ENCODE measurements at places on chromosomes 6 and 20. TPM values are rescaled to one million over a fixed set of nuclear protein-coding genes. Genes with fewer than 3 reads are reported as not detected.

GRCh38 chr6:42970871-42971612 lies 7.9 kb downstream of the PEX6 start:
- no peaks in the 10 kb centered on the region for H3K36me3 ChIP-seq
- no peaks in the 10 kb centered on the region for H3K27me3 ChIP-seq
- H3K27ac ChIP-seq, result no peak overlapping the region
- DNase-seq, result peak; percentile 50
- H3K4me3 ChIP-seq, result no peak overlapping the region
- H3K4me1 ChIP-seq, result peaks cover 6% of the 10 kb centered on the region

- no peak overlapping the region for H3K27ac ChIP-seq
- H3K4me1 ChIP-seq, result peaks cover 41% of the 10 kb centered on the region
- peak; percentile 45 for DNase-seq
- no peaks in the 10 kb centered on the region for H3K36me3 ChIP-seq
- H3K27me3 ChIP-seq, result no peaks in the 10 kb centered on the region
Measured at GRCh38 chr6:111774346-111774703, 98.9 kb downstream of the FYN start.

The BPIFB1 gene
- not detected for total RNA-seq

The EDEM2 gene
- 34.9 TPM for total RNA-seq

DNA sequence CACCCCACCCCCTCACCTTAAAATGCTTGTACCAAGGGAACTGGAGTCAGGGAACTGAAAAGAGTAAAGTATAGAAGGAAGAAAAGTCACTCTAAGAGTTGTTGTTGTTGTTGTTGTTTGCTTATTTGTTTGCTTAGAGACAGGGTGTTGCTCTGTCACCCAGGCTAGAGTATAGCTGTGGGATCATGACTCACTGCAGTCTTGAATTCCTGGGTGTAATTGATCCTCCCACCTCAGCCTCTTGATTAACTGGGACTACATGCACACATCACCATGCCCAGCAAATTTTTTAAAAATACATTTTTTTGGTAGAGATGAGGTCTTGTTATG lies 681.6 kb upstream of the GJE1 start:
- no peaks in the 10 kb centered on the region for H3K27me3 ChIP-seq
- no peak for DNase-seq
- peaks cover 30% of the 10 kb centered on the region for H3K4me1 ChIP-seq
- peak overlapping the region; percentile 86 for H3K27ac ChIP-seq
- H3K36me3 ChIP-seq, result no peaks in the 10 kb centered on the region
- H3K4me3 ChIP-seq, result peak overlapping the region; percentile 31

DNA sequence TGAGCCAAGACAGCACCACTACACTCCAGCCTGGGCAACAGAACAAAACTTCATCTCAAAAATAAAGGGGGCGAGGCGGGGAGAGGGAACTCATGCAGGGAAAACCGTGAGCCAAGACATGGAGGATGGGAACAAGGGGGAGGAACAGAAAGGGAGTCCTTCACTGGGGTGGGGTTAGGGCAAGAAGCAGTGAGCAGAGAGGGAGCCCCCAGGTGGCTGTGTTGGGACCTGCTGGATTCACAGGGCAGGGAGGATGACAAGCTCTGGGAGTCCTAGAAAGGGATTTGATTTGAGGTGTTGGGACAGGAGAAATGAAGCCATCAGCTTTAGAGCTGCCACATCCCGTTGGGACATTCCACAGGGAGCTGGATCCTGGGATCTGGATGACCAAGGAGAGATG lies 90.6 kb upstream of the TOP1 start:
- H3K27me3 ChIP-seq, result no peaks in the 10 kb centered on the region
- H3K4me3 ChIP-seq, result no peak overlapping the region
- no peaks in the 10 kb centered on the region for H3K4me1 ChIP-seq
- DNase-seq, result no peak
- H3K36me3 ChIP-seq, result no peaks in the 10 kb centered on the region
- no peak overlapping the region for H3K27ac ChIP-seq

- no peak overlapping the region for H3K4me3 ChIP-seq
- no peak for DNase-seq
- no peak overlapping the region for H3K27ac ChIP-seq
Measured at GRCh38 chr6:170093658-170094596, 197.0 kb downstream of the DLL1 start.

The CALHM6 gene
- total RNA-seq, result not detected

The DDO gene
- total RNA-seq, result not detected

DNA sequence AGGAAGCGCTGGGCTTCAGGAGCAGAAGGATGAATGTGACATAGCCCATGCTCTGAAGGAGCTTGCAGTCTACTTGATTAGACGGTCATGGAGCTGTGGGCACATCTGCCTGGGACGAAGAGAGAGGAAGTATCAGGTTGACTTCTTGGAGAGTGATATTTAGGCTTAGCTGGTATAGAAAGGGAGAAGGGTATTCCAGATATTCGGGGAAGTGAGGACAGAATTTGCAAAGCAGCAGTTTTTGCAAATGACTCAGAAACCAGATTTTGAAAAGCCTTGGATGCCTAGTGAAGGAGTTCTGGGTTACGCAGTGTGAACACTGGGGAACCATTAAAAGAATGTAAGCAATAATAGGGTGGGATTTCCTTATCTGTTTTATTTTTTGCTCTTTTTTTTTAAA lies 60.7 kb downstream of the EYA4 start:
- H3K27ac ChIP-seq, result no peak overlapping the region
- no peak overlapping the region for H3K4me3 ChIP-seq
- H3K36me3 ChIP-seq, result no peaks in the 10 kb centered on the region
- no peak for DNase-seq
- no peaks in the 10 kb centered on the region for H3K4me1 ChIP-seq

DNA sequence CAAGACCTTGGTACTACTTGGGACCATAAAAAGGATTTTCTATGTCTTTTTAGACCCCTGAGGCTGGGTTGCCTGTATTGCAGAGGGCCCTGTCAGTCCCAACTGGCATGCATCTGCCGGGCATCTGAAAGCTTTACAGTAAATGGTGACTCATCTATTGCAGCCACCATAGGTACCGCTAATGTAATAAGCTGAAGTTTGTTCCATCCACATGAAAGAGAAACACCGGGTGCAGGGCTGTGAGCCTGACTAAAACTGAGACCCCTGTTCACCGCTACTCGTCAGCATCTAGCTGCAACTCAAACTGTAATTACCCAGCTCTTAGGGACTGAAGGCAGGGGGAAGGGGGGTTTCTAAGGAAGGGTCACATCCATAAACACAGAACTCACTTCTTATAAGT lies 49.5 kb downstream of the TRERF1 start:
- H3K4me3 ChIP-seq, result no peak overlapping the region
- H3K36me3 ChIP-seq, result no peaks in the 10 kb centered on the region
- H3K27me3 ChIP-seq, result no peaks in the 10 kb centered on the region
- peak; percentile 62 for DNase-seq
- H3K27ac ChIP-seq, result no peak overlapping the region

DNA sequence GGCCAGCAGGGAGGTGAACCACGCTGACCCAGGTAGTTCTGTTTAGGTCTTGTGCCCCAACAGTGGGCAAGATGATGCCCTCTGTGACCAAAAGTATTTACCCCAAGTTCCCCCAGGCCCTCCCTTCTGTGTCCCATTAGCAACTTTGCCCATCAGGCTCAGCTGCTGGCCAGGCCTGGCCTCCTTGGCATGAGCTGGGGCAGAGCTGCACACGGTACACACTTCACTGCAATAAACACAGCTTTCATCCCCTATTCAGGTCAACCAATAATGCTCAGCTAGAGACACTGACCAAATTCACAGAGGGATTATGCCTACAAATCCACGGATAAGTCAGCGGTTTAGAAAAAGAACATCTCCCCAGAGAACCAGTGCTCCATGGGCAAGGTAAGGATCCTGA lies 103.7 kb downstream of the SLC23A2 start:
- no peak overlapping the region for H3K4me3 ChIP-seq
- no peaks in the 10 kb centered on the region for H3K36me3 ChIP-seq
- H3K27ac ChIP-seq, result no peak overlapping the region
- no peak for DNase-seq
- H3K4me1 ChIP-seq, result peaks cover 11% of the 10 kb centered on the region
- no peaks in the 10 kb centered on the region for H3K27me3 ChIP-seq

DNA sequence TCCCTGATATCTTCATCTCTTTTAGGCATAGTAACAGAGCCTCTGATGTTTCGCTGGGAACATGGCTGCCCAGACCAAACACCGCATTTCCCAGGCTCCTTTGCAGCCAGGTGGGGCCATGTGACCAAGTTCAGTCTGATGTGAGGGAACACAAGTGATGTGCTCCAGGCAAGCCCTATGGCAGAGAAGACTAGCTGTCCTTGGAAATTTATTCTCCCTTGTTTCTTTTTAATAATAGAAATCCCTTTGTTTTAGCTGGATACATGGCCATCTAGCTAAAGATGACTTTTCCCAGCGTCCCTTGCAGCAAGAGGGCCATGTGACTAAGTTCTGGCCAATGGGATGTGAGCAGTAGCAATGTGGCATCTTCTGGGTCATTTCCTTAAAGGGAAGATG lies 30.8 kb downstream of the SLC2A10 start:
- H3K27me3 ChIP-seq, result no peaks in the 10 kb centered on the region
- no peak overlapping the region for H3K27ac ChIP-seq
- H3K4me1 ChIP-seq, result no peaks in the 10 kb centered on the region
- no peak for DNase-seq
- H3K4me3 ChIP-seq, result no peak overlapping the region

- H3K4me1 ChIP-seq, result no peaks in the 10 kb centered on the region
- peaks cover 13% of the 10 kb centered on the region for H3K27me3 ChIP-seq
- H3K36me3 ChIP-seq, result no peaks in the 10 kb centered on the region
Measured at GRCh38 chr6:6808343-6808742, 219.8 kb downstream of the LY86 start.

The GNRH2 gene
- total RNA-seq, result not detected

The CCDC167 gene
- total RNA-seq, result 41.2 TPM

- no peaks in the 10 kb centered on the region for H3K36me3 ChIP-seq
- no peaks in the 10 kb centered on the region for H3K27me3 ChIP-seq
- peaks cover 13% of the 10 kb centered on the region for H3K4me1 ChIP-seq
Measured at GRCh38 chr6:2581611-2582010, 169.1 kb downstream of the MYLK4 start.

- DNase-seq, result peak; percentile 88
- peak overlapping the region; percentile 91 for H3K27ac ChIP-seq
- peak overlapping the region; percentile 97 for H3K4me3 ChIP-seq
- H3K27me3 ChIP-seq, result no peaks in the 10 kb centered on the region
- peaks cover 26% of the 10 kb centered on the region for H3K4me1 ChIP-seq
Measured at GRCh38 chr6:139369568-139370282, 4.7 kb downstream of the CITED2 start.

The PHACTR3 gene
- not detected for total RNA-seq

DNA sequence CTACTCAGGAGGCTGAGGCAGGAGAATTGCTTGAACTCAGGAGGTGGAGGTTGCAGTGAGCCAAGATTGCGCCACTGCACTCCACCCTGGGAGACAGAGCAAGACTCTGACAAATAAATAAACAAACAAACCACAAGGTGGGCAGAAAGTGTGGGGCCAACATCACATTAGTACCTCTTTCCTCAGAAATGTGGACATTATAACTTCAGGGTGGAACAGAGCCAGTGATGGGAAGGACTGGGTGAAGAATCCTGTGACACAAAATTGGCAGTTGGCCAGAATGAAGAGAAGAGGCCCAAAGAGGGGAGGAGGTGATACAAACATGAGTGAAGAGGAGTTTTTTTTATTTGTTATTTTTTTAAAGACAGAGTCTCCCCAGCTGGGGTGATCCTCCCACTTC lies 50.6 kb downstream of the NUP153 start:
- DNase-seq, result peak; percentile 15
- no peaks in the 10 kb centered on the region for H3K27me3 ChIP-seq
- H3K27ac ChIP-seq, result no peak overlapping the region
- no peak overlapping the region for H3K4me3 ChIP-seq
- H3K4me1 ChIP-seq, result no peaks in the 10 kb centered on the region

The FNDC1 gene
- total RNA-seq, result 5.2 TPM

- no peak overlapping the region for H3K4me3 ChIP-seq
- no peaks in the 10 kb centered on the region for H3K36me3 ChIP-seq
- no peak overlapping the region for H3K27ac ChIP-seq
- H3K27me3 ChIP-seq, result no peaks in the 10 kb centered on the region
Measured at GRCh38 chr20:57714409-57715267, 4.8 kb upstream of the PMEPA1 start.

Data from GM23248 (cell line).